ENCODE measurements at places on chromosomes 2 and 18.

GRCh38 chr18:39485696-39486095 is 1920.1 kb upstream of the CELF4 start:
- no peak for DNase-seq

DNA sequence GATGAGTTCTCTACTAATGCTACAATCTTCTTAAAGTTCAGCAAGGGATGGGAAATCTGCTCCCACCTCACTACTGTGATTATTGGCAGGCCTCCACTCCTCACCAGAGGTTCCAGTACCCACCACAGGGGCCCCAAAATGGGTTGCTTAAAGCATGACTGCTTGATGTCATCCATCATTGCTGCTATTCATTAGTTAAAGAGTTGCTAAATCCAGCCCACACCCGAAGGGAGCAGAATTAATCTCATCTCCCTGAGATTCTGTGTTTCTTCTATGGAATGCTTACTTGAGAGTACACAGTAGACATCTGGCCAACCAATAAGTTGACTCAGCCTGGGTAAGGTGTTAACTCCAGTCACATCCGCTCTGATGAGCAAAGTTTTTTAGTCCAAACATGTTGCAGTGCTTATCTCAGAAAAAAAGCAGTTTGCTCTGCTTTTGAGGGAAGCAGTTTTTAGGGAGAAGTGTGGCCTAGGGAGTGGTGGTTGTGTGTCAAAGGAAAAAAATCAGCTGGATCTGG is 690.2 kb upstream of the POU3F3 start:
- no peak for DNase-seq

DNA sequence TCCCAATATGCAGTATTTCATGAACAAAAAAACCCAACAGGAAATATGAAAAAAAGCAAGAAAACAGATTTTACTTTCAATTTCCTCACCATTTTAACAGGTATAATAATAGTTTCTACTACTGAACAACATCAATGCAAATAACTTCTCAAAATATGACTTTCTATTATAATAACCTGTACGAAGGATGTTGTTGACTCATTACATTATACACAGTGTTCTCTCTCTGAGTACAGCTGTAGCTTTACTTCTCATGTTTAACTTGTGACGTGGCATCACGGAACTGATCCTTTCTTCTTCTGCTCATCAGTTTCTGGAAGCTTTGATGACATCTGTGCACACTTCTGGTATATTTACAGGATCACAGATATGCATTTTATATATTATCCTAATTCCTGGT is 40.0 kb downstream of the FAM228A start:
- DNase-seq: no peak

DNA sequence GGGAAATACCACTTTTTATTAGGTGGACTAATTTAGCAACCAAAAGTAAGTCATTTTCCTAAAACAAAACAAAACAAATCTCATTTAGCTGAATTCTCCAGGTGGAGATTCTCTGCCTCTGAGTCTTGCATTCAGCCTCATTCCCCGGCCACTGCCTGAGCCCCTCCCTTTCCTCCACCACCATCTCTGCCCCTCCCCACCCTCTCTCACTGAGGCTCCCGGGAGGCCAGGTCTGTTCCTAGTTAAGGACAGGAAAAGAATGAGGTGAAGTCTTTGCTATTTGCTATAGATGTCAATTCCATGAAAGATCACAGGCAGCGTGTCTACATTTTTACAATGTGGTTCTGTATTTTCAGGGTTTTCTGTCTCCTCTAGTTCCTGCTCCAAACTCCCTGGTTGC is 83.0 kb upstream of the SOX11 start:
- DNase-seq: no peak

- DNase-seq: no peak
Measured at GRCh38 chr2:217657252-217657651, 345.5 kb downstream of the TNS1 start.

DNA sequence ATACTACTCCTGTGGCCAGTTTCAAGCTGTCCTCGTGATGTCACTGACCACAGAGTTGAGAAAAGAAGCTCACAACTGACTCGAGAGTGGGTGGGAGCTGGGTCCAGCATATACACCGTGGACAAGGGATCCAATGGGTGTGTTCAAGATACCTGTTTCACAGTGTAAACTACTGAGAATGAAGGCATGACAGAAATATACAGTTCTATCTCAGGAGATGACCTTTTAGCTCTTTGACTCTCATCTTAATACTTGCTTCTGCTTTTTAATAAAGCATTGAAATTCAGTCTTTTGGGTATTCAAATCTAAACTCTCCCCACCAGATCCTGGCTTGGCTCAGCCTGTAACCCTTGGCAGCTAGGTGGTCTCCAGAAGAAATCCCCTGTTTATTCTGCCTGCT is 130.1 kb downstream of the MAP2 start:
- DNase-seq: no peak

Data from stimulated activated CD8-positive, alpha-beta memory T cell treated with anti-CD3 and anti-CD28 coated beads, Interleukin-12 subunit alpha, Interleukin-12 subunit beta, amount 100 ng/mL, for 1 hour (primary cell).